Activated T-helper 1 cell treated with anti-CD3 and anti-CD28 coated beads, Interleukin-2, amount 50 U/mL, for 16 hours (primary cell): ENCODE measurements at places on chromosomes 12 and 14.

- no peak for DNase-seq
Observed at GRCh38 chr12:67327466-67327865, 58.3 kb downstream of the CAND1 start.

GRCh38 chr12:29901585-29901984 lies 117.8 kb upstream of the TMTC1 start:
- DNase-seq: no peak

DNA sequence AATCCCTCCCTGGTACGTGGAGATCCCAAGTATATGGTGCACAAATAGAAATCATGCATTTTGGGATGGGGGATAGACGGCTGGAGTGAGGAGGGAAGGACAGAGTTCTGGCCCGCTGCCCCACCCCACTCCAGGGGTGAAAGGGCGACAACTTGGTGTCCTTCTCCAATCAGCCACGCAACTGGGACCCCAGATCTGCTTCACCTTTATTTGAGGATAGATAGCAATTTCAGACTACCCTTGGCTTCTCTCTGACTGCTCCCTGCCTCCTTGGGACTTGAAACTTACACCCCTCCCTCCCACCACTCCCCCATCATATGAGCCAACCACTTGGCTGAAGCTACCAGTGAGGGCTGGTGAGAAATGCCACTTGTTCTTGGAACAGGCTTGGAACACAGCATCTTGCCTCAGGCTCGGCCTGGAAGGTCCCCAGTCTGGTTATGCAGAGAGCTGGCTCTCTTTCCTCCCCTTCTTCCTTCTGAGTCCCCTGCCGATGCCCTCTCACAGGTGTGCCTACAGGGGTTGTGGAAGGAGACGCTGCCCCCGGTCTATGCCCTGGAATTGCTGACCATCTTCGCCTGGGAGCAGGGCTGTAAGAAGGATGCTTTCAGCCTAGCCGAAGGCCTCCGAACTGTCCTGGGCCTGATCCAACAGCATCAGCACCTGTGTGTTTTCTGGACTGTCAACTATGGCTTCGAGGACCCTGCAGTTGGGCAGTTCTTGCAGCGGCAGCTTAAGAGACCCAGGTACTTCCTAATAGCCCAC lies 8.1 kb downstream of the OAS3 start:
- no peak for DNase-seq

DNA sequence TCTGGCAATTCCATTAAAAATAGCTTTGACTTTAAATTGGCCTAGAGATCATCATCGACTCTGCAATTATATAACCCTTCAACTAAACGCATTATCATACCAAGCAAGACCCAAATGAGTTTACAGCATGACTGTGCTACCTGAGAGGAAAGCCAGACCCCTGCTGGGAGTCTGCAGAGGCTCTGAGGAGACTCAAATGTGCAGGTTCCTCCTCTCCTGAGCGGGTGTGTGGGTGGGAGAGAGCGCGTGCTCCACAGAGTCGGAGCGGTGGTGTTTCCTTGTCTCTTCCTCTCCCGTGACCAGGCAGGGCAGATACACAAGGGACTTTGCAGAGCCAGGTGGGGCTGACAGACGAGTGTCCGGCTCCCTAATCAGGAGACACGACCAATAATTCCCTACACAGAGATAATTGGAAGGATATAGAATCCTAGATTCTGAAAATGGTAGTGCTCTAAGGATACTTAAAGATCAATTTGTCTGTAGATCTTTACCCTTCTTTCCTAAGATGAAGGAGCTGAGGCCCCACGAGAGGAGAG lies 74.1 kb downstream of the SLC8A3 start:
- no peak for DNase-seq

GRCh38 chr12:99343960-99344359 lies 303.6 kb upstream of the GARIN6 start:
- no peak for DNase-seq

- no peak for DNase-seq
Observed at GRCh38 chr12:12648951-12649650, 37.4 kb downstream of the CREBL2 start.

- DNase-seq: no peak
Observed at GRCh38 chr14:94677747-94678146, 65.6 kb downstream of the SERPINA3 start.

- DNase-seq: no peak
Observed at GRCh38 chr12:70652451-70652850, 15.2 kb upstream of the PTPRB start.

- DNase-seq: no peak
Observed at GRCh38 chr12:6817098-6817497, 4.5 kb upstream of the GPR162 start.

DNA sequence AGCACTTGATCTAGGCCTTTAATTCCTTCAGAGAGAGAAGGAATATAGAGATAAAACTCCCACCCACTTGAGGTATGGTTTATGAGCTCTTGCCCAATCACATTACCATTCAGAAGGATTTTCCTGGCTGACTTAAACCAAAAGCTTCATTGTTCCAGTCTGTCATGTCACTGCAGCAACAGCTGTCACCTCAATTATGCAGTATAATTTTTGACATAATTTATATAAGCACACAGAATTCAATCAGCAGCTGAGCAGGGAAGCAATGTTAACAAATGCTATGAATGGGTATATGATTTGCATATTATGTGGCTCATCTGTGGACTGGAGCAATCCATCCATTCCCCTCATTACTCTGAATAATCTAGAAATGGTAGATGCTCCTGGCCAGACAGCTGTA lies 40.3 kb downstream of the CBX5 start:
- no peak for DNase-seq

DNA sequence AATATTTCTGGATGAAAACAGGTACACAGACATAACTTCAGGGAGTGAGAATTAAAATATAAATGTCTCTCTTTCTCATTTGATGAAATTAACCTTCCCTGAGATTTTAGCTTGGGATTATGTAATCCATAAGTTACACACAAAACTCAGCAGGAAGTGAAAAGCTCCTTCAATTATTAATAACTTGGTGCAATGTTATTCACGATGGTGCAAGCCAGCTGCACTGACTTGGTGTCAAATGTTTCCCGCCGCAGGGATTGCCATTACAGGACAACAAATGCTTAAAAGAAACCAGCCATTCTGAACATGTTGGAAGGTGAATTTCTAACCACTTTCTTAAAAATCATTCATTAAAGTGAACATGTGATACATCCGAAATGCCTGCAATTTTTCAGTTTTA lies 250.4 kb downstream of the FOXN3 start:
- DNase-seq: no peak

DNA sequence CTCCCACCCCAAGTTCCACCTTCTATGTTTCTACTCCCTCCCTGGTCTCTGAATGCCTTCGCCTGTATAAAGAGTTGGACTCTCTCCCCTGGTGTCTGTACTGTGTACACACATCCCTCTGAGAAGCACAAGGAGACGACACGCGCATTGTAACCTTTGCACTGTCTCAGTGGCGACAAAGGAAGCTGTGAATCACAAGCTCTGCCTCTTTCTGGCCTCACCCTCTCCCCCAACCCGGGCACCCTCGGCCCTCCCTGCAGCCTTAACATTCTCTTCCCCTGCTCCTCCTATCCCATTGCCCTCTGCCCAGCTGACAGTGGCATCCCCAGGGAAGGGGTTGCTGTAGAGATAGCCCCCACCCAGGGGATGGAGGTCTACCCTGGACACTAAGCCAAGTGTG lies 2.5 kb upstream of the SMARCD1 start:
- DNase-seq: no peak

GRCh38 chr12:120259418-120260202 lies 5.9 kb downstream of the PXN start:
- DNase-seq: no peak

DNA sequence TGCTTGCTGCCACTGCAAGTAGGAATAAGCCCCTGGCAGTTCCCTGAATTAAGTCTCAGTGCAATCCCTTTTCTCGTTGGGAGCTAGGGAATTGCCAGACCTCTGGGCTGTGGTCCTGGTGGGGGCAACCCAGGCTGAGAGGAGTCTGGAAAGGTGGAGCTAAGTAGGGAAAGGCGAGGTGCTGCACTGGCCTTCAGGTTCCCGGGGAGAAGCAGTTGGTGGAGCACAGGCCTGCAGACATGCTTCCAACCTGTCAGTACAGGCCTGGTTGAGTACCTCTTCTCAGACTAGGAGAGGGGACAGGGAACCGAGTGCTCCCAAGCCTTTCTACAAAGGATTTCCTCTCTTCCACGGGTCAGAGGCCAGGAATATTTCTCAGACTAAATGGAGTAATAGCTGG lies 1.5 kb downstream of the NRIP2 start:
- DNase-seq: no peak

DNA sequence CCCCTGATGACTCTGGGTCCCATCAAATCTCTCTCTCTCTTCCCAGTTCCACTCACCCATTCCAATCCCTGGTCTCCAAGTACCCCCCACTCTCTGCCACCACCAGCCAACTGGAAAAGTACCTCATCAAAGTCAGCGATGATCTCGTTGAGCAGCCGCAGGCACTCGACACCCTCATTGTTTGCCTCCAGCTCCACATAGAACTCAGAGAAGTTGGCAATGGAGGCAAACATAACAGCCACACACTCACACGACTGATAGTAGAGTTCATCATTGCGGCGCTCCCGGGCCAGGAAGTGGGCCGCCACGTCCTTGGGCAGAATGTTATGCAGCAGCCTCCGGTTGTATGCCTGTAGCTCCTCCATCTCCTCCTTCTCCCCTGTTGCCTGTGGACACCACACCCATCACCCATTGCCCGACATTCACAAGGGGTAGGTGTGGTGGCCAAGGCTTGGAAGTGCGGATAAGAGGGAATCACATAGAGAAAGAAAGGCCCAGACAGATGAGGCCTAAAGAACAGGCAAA lies 17.2 kb downstream of the ADCY6 start:
- no peak for DNase-seq

GRCh38 chr14:77103951-77104350 lies 5.9 kb downstream of the CIPC start:
- DNase-seq: no peak

DNA sequence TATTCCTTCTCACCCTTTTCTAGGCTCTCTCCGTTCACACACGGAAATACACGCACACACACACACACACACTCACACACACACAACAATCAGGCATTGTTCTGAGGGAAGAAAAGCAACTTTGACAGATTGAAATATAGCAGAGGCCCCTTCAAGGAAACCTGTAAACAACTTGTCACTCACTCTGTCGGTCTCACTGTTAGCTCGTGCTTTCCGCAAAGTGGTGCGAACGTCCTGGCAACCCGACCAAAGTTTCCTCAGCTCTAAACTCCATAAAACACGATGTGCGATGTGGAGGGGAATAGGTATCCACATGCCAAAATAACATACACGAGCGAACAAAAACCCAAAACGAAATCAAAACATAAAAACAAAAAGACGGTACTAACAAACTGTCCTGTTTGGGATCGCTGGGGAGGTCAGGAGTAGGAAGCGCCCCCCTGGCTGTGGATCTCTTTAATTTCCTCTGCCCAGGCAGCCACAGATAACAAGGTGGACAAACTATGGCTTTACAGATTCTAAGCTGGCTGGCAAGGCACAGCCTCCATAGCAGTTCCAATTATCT lies 822 bp upstream of the SOX5 start:
- DNase-seq: no peak

DNA sequence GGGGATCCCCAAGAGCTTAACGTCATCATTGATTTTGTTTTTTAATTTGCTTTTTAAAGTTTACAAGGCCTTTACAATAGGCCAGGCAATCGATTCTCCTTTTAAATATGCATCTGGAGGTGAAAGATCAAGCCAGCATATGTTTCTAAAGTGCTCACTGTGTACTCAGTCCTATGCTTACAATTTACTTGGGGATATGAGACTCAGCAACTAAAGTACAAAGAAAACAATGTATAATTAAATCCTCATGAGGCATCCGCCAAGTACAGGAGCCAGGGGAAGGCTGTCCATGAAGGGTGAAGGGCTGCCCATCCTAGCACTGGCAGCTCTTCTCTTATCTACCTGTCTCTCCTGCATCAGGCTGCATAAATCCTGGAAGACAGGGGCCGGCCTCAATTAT lies 11.8 kb downstream of the CCDC92 start:
- no peak for DNase-seq

DNA sequence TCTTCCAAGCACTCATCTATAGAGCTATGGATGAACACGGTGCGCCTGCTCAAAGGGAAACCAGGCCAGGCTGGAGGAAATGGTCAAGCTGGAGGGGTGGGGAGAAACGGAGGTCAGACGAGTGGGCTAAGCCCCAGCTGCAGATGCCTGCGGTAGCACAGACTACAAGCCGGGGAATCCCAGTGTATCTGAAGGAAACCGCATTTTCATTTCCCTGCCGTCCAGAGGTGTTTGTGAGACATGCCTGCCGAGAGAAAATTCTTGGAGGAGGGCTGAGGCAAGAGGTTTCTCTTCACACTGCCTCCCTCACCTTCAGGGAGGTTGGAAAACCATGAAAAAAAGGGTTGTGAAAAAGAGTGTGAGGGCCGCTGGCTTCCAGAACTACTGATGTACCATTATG lies 102.0 kb upstream of the FOXN3 start:
- DNase-seq: no peak

DNA sequence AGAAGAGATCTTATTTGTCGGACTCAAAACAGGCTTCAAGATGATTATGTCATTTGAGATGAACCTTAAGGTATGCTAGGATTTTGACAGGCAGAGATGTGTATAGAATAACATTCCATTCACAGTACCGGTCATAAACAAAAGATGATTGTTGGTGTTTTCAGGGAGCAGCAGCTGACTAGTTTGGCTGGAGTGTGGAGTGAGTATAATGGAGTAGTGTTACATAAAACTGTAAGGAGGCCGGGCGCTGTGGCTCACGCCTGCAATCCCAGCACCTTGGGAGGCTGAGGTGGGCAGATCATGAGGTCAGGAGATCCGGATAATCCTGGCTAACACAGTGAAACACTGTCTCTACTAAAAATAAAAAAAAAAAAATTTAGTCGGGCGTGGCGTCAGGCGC lies 23.9 kb downstream of the SERPINA10 start:
- no peak for DNase-seq

- DNase-seq: no peak
Observed at GRCh38 chr12:69254862-69255261, 15.5 kb downstream of the CPSF6 start.

- no peak for DNase-seq
Observed at GRCh38 chr14:91256661-91257060, 12.2 kb upstream of the GPR68 start.

DNA sequence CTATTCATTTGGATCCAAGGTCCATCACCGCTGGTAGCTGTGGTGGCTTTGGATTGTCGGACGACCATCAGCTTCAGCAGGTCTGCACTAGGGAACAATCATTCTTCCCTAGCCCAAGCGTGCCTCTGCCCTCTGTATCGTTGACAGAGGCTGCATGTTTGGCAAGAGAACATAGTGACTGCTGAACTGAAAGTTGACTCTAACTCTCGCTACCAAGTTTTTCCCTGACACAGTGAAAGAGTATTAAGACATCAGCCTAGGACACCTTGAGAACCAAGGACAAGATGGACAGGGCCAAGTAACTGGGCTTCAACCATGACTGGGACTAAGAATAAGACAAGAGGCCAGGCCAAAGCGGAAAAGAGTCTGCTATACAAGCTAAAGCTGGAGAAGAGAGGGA lies 26.3 kb downstream of the TSHR start:
- DNase-seq: no peak

DNA sequence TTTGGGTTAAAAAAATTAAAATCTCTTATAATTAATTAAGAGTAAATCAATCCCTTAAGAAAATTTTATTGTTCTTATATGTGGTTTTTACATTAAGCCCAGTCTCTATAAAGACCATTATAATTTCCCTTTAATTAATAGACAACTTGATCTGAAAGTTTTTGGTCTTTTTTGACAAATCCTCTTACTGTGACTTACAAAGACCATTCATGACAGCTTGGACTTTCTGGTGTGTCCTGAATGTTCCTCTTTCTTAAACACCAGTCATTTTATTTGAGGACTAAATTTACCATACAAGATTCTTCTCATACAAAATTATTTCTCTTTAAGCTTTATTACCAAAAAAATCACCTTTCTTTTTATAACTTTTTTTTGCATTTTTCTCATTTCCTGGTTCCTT lies 368.3 kb downstream of the ADGRD1 start:
- no peak for DNase-seq
